ENCODE measurements at places on chromosomes 12 and 14. TPM values are rescaled to one million over a fixed set of nuclear protein-coding genes. Genes with fewer than 3 reads are reported as not detected.

The KLRK1 gene
- total RNA-seq: 0.69 TPM

The HPD gene
- not detected for total RNA-seq

- peak; percentile 89 for DNase-seq
Observed at GRCh38 chr12:27709932-27710591, 570 bp upstream of the MRPS35 start.

DNA sequence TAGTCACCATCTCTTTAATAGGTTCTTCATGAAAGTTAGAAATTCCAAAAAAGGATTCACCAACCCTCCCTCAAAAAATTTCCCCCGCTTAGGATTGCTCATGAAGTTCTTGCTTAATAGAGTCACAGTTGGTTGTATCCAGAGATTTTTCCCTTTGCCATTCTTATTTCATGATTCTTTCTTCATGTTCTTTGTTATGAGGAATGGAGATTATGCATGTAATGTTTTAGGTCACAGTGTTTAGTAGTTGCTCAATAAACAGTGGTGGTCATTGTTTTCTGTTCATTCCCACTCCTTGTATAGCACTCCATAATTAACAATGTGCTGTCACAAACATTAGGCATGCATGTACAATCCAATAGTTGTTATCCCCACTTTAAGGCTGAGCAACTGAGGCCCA lies 51.2 kb upstream of the RTRAF start:
- DNase-seq: no peak

DNA sequence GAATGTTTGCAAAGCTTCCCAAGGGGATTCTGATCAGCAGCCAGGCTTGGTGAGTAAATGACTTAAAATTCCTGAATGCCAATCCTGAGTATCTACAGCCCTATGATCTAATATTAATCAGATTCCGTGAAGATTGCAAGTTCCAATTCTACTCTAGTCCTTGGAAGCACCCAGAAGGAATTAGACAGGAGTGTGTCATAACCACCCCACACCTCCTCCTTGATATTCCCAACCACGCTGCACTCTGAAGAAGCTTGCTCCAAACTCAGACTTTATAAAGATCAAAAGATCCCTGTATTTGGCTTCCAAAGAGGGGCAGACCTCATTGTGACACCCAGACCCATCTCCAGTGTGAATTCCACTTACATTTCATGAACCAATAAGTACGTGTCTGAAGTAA lies 306.0 kb downstream of the BCL11B start:
- DNase-seq: no peak

DNA sequence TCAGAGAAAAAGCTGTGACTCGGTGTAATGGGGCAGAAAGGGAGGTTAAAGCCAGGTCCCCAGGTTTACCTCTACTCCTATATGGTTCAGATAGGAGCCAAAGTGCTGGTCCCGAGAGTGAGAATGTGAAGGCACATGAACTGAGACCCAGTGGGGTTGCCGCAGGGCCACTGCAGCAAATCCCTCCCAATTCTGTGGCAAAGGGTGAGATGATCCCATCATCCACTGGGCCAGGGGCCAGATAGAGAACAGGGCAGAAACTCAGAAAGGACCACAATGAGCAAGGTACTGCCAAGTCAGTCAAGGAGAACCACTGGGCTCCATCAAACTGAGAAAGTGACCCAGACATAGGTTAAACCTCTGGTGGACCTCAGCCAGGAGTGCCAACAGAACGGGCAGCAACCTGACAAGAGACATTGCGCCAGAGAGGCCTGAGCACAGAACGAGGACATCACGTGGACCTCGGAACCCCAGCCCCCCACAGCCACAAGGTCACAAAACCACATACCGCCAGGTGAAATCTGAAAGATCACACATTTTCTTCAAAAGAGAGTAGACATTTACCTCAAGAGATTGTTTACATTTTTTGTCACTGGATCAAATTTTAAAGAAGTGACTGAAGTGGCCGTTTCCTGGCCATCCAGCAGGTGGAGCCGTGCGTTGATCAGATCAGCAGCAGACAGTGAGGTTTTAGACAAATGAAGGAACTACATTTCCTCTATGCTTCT lies 20.5 kb upstream of the ITPR2 start:
- DNase-seq: peak; percentile 34
